H1 (cell line): ENCODE measurements at places on chromosomes 11 and 22.
A peak's percentile ranks its signal among the peaks of the same experiment; 100 is the strongest.

GRCh38 chr11:121762820-121763219 is 310.1 kb upstream of the SORL1-AS1 start:
- no peak for DNase-seq

GRCh38 chr11:17443926-17444690 is 32.5 kb downstream of the ABCC8 start:
- DNase-seq = no peak

GRCh38 chr22:38218661-38219622 is 17.1 kb downstream of the MAFF start:
- DNase-seq = peak; percentile 84

- DNase-seq = no peak
Measured at GRCh38 chr11:102553835-102554282, 23.3 kb upstream of the MMP7 start.

- no peak for DNase-seq
Measured at GRCh38 chr22:24683691-24684090, 80.7 kb downstream of the GGT1 start.

DNA sequence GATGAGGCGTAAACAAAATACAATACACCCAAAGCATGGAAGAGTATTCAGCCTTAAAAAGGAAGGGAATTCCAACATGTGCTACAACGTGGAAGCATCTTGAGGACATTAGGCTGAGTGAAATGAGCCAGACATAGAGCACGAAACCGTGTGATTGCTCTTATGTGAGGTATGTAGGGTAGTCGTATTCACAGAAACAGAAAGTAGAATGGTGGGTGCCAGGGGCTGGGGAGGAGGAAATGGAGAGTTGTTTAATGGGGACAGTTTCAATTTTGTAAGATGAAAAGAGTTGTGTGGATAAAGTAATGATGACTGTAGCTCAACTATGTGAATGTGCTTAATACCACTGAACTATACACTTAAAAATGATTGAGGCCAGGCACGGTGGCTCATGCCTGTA is 10.2 kb upstream of the KMT5B start:
- DNase-seq = no peak

DNA sequence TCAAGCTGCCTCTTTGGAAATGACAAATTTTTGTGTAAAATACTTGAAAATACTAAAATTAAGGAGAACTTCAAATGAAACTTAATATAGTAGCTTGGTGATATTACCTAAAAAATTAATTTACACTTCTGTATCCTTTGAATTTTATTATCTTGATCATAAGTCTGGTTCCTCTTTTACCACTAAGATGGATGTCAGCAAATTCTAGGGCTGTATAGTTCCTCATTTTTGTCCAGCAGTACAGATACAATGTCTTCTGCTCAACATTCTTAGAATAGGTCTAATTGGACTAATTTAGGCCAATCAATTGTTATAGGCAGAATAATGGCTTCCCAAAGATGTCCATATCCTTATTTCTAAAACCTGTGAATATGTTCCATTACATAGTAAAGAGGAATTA is 1298.0 kb upstream of the RAG2 start:
- DNase-seq = no peak

DNA sequence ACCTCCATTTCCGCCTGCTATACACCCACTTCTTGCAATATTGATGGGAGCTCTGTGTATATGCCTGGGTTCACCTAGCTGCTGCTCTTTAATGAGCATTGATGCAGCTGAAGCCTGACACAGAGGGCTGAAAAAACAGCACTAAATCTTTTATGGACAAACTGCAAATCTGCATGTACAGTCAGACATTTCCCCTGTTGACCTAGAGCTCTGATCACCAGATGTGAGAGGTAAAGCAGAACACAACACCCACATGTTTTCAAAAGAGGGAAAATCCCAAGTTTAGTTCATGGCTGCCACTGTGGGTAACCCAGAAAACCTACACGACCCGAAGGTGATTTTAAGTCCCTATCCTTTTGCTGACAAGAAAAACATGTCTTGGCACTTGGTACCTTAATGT is 303.0 kb upstream of the PITPNB start:
- no peak for DNase-seq

- no peak for DNase-seq
Measured at GRCh38 chr22:27667121-27667843, 134.3 kb downstream of the MN1 start.

DNA sequence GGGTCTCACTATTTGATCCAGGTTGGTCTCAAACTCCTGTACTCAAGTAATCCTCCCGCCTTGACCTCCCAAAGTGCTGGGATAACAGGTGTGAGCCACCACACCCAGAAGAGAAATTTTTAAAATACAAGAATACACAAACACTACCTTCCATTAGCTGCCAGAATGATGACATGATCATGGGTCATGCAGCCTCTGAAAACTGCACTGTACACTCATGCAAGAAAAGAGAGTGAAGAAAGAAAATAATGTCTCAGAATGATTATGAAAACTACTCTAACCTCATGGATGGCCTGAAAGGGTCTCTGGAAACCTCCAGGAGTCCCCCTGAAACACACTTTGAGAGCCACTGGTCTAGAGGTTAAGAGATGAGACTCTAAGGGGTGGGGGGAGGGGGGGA is 18.8 kb downstream of the VPS37C start:
- no peak for DNase-seq

DNA sequence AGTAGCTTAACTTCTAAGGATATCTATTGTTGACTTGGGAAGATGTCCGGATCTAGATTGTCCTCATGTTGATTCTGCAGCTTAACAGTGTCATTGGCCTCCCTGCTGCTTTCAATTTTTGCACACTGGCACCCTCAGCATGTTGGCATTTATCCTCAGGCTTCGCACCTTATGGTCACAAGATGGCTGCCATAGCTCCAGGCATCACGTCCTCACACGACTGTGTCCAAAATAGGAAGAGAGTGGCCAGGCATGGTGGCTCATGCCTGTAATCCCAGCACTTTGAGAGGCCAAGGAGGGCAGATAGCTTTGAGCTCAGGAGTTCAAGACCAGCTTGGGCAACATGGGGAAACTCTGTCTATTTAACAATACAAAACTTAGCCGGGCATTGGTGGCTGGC is 58.3 kb upstream of the RASD2 start:
- no peak for DNase-seq

DNA sequence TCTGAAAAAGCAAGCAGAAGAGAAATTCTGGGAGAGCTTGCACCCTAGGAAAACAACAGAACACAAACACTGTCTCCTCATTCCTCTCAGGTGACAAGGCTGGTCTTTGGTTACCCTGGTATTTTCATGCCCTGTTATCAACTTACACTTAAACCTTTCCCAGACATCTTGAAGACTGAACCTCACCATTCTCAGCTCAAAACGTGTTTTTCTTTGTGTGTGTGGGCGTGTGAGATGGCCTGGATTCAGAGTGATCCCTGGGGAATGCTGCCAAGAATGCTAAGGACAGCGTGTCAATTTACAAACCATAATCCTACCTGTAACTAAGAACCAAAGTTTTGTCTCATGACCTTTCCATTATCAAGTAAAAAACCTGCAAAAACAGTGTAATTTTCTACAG is 33.3 kb downstream of the ELF5 start:
- DNase-seq = no peak

DNA sequence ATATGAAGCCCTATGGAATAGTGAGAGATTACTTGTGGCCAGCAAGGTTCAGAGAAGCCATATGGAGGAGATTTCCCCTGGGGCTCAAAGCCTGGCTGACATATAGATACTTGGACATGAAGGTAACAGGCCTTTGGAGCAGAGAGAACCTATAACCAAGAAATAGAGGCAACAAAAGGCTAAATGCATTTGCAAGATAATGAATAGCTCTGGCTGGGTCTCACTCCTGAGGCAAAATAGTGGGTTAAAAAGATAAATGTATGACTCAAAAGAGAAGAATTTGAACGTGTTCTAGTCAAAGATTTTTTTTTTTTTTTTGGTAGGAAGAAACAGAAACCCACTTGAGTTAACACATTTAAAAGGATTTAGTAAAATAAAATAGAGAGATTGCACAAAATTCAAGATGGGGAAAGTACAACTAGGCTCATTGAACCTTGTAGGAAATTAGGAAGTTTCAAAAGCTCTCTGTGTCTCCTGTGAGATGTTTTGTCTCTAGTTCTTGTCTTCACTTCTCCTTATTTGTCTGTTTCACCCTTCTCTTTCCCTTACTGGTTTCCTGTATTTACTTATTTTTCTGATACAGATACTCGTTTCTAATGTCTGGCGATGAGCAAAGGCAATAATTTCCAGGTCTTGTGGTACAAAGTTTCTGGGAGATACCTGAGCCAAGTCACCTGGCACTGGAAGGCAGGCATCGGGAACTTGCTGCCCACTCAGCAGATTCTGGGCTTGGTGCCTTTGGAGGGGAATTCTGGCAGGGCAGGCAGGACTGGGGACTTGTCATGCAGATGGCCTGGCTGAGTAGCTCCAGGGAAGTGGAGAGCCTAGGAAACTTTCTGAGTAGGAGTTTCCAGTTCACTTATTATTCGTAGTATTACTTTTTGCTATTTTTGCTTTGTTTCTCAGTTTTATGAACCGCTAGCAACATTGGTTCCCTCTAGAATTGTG is 49.2 kb upstream of the SESN3 start:
- peak; percentile 43 for DNase-seq

- no peak for DNase-seq
Measured at GRCh38 chr22:20229916-20230775, 38.0 kb downstream of the RTN4R start.

GRCh38 chr11:67491276-67492068 is 8.6 kb downstream of the AIP start:
- DNase-seq = no peak

DNA sequence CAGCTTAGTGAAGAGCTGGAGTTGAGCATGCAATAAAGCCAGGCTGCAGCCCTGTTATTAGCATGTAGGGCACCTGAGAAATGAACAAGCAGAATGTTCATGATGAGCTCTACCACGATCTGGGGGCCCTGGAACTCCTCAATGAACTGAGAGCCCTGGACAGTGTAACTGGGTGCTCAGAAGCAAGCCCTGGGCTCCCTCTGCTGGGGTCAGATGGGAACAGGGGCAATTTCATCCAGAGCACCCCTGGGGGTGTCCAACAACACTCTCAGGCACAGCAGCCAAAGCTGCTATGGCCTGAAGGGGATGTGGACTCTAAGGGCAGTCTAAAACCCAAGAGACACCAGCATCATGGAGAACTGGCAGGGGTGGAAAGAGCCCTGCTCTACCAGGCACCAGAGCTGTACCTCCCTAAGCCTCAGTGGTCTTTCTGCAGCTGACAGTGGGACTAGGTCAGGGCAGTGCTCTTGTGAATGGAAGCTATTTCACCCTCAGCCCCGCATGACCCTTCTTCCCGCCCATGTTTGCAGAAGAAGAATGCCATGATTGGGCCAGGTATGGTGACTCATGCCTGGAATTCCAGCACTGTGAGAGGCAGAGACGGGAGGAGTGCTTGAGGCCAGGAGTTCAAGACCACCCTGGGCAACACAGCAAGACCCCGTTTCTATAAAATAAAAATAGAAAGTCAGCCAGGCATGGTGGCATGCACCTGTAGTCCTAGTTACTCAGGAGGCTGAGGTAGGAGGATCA is 28.9 kb downstream of the THOC5 start:
- DNase-seq = peak; percentile 56

GRCh38 chr11:68843052-68843561 is 1.4 kb upstream of the CPT1A start:
- no peak for DNase-seq

DNA sequence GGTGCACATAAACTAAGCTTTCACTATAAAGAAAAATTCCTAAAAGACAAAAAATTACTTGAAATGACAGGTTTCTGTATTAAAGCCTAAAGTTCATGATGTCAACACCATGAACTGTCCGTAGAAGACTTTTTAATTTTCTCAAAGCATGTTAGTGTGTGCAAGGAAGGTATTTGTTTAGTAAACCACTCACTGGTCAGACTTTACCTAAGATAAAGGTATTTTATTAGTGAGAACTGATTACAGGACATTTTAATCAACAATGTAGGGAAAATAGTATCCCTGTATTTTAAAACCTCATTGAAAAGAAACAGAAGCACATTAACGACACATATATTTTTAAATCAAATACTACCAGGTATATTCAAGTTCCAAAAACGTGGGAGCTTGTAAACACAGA is 2.9 kb downstream of the PICALM start:
- DNase-seq = no peak

DNA sequence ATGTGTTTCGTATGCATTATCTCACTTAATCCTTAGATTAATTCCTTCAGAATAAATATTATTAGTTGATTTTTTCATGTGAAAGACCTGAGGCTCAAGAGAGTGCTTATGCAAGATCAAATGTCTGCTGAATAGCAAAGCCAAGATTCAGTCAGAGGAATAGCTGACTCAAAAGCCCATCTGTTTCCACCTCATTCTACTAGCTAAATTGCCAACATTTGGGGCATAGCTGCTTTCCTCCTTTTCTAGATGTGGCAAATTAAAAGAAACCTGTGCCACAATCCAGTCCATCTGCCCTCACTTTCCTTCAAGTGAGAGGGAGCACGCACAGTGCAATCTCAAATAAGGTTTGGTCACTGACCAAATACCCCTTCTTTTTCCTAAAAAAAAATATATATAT is 121.1 kb downstream of the PAX6 start:
- no peak for DNase-seq

DNA sequence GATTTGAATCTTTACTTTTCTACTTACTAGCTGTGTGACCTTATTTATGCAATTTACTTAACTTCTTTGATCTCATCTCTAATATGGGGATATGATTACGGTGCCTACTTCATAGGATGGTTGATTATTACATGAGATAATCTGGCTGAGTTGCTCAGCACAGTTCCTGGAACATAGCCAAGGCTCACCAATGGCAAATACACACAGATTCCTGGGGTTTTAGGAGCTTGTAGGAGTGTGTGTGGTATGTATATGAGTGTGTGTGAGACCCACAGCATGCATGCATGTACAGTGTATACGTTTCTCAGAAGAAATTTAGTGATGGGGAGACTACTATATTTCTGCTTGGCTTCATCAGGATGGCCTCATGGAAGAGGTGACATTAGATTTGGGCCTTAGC is 256.9 kb downstream of the KIRREL3 start:
- DNase-seq = no peak

GRCh38 chr22:20429254-20430100 is 8.1 kb downstream of the SCARF2 start:
- no peak for DNase-seq

- DNase-seq = no peak
Measured at GRCh38 chr11:115444542-115444941, 59.7 kb downstream of the CADM1 start.

DNA sequence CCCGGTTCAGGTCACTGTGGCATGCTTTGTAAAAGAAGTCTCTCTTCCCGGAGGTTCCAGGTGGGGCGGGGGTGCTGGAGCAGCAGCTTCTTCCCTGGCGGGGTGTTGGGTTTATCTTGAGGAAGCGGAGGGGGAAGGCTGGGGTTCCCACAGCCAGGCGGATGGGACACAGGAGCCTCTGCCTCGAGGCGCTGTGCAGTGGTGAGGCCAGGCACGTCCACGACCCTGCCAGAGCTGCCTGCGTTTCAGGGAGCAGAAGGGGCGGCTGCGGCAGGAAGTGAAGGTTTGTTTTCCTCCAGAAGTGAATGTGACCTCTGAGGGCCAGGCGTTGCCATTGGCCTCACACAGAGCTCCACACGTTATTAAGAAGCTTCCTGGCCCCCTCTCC is 20.1 kb upstream of the ADORA2A start:
- no peak for DNase-seq
